Esophagus (tissue), 2 donors: ENCODE measurements at places on chromosomes 3 and 15. TPM values are rescaled to one million over a fixed set of nuclear protein-coding genes. Genes with fewer than 3 reads are reported as not detected.

The SNX22 gene
- polyA plus RNA-seq = 0.72 TPM

The CP gene
- 0.57 TPM for polyA plus RNA-seq

The SLC6A20 gene
- not detected for polyA plus RNA-seq

The CAMP gene
- 0.19 TPM for polyA plus RNA-seq

The ASB14 gene
- polyA plus RNA-seq = not detected

The ADAMTS9 gene
- polyA plus RNA-seq = 3.3 TPM

The PPP1R14D gene
- 0.21 TPM for polyA plus RNA-seq

The CNTN4 gene
- 0.51 TPM for polyA plus RNA-seq

The UTS2B gene
- not detected for polyA plus RNA-seq

The DUOXA2 gene
- 8.4 TPM for polyA plus RNA-seq

The GOLGA6D gene
- polyA plus RNA-seq = not detected

The MKRN2 gene
- polyA plus RNA-seq = 17.6 TPM

The HYAL1 gene
- polyA plus RNA-seq = 3.2 TPM

The SLITRK3 gene
- polyA plus RNA-seq = 0.14 TPM

The POPDC2 gene
- 1.8 TPM for polyA plus RNA-seq

The DVL3 gene
- 31.6 TPM for polyA plus RNA-seq

The SLC22A13 gene
- 0.53 TPM for polyA plus RNA-seq

The TSEN2 gene
- polyA plus RNA-seq = 15.3 TPM

The BCHE gene
- 0.98 TPM for polyA plus RNA-seq

The CLDN18 gene
- 0.61 TPM for polyA plus RNA-seq

The CASR gene
- not detected for polyA plus RNA-seq

The MED12L gene
- polyA plus RNA-seq = 0.05 TPM

The SLC9C1 gene
- polyA plus RNA-seq = not detected

The OR5K2 gene
- polyA plus RNA-seq = not detected

The SQOR gene
- polyA plus RNA-seq = 88.4 TPM

The GOLIM4 gene
- polyA plus RNA-seq = 6.9 TPM

The CHRNA5 gene
- polyA plus RNA-seq = 2.3 TPM

The SPTBN5 gene
- polyA plus RNA-seq = 9.3 TPM
